ENCODE measurements at places on chromosomes 4 and X. TPM values are rescaled to one million over a fixed set of nuclear protein-coding genes. Genes with fewer than 3 reads are reported as not detected.

- no peak for DNase-seq
- no peaks in the 10 kb centered on the region for H3K27me3 ChIP-seq
- H3K4me3 ChIP-seq, result no peak overlapping the region
- H3K27ac ChIP-seq, result no peak overlapping the region
- H3K4me1 ChIP-seq, result no peaks in the 10 kb centered on the region
Measured at GRCh38 chrX:149517308-149517707, 12.2 kb upstream of the IDS start.

The CXorf66 gene
- total RNA-seq, result not detected

GRCh38 chrX:54407266-54407665, 32.9 kb upstream of the TSR2 start:
- H3K4me1 ChIP-seq, result no peaks in the 10 kb centered on the region
- no peak overlapping the region for H3K4me3 ChIP-seq
- H3K36me3 ChIP-seq, result no peaks in the 10 kb centered on the region
- H3K27ac ChIP-seq, result no peak overlapping the region
- no peak for DNase-seq
- no peaks in the 10 kb centered on the region for H3K27me3 ChIP-seq

The ZCCHC12 gene
- 0.41 TPM for total RNA-seq

GRCh38 chr4:6992728-6993677, 50.2 kb upstream of the TADA2B start:
- H3K27me3 ChIP-seq, result no peaks in the 10 kb centered on the region
- DNase-seq, result no peak
- H3K4me3 ChIP-seq, result no peak overlapping the region
- peaks cover 33% of the 10 kb centered on the region for H3K36me3 ChIP-seq

GRCh38 chr4:42656679-42656943, 294 bp downstream of the ATP8A1 start:
- H3K27ac ChIP-seq, result peak overlapping the region; percentile 94
- no peaks in the 10 kb centered on the region for H3K27me3 ChIP-seq
- peaks cover 27% of the 10 kb centered on the region for H3K4me1 ChIP-seq

- peak overlapping the region; percentile 19 for H3K27ac ChIP-seq
- peaks cover 12% of the 10 kb centered on the region for H3K4me1 ChIP-seq
- no peak for DNase-seq
- no peaks in the 10 kb centered on the region for H3K36me3 ChIP-seq
Measured at GRCh38 chr4:78749258-78749971, 26.7 kb upstream of the BMP2K start.

DNA sequence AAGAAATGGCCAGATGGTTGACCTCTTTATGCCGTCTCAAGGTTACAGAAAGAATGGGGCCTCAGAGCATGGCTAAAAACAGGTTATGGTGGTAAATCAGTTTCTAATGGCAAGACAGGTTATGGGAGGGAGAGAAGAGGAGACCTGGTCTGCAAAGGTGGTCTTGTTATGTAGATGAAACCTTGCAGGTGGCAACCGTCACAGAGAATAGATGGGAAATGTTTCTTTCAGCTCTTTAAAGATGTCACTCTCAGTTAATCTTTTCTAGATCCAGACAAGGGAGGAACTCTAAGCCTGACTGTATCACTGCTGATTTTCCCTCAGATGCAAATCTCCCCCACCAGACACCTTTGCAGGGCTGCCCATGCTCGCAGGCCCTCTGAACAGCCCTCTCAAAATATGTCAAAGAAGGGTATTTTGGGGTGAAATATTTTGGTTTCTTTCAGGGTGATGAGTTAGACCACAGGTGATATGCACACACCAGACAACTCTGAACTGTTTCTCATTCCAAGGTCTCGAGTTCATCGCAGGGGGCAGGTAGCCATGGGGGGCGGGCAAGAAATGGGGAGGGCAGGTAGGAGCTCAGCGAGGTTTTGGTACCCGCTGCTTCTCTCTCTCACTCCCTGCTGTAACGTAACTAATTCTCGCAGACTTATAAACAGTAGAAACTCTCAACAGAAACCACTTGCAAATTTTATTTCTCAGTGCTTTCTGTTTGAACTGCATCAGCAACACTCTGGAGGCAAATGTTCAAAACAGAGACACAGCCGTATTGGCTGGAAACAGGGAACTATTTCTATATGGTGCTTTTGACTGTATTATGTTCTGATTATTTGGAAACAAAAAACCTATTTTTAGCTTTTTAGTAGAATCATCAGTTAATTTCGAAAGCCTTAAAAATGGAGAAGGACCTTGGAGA, 32.4 kb downstream of the CASP3 start:
- DNase-seq, result no peak
- H3K27ac ChIP-seq, result no peak overlapping the region
- H3K4me3 ChIP-seq, result no peak overlapping the region
- H3K27me3 ChIP-seq, result no peaks in the 10 kb centered on the region
- H3K4me1 ChIP-seq, result no peaks in the 10 kb centered on the region

DNA sequence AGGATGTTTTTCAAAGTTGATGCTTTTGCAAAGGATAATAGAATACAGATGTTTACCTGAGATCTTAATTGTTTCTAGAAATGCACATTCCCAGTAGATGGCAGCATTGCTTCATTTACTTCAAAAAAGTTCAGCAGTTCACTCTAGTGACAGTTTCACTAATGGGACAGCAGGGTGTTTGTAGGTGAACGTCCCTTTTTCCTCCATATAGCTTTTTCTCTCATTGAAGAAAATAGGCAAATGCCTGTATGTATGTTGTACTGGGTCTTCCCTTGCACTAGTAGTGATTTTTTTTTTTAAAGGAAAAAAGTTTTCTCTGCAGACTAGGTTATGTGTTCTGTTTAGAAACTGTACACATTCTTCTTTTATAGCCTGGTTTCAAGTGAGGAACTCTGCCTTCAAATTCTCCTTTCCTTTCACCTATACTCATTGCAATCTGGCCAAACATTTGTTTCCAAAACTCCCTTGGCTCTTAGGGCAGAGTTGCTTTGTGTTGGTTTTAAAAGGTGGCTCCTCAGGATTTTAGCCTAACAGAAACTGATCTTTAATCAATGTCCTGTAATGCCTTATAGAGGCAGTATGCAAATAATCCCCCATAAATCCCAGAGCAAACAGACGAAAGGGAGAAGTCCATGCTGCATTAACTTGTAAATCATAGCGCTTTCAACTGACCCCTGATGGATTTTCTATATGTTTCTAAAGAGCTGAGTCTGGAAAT, 86.3 kb downstream of the EGF start:
- H3K27ac ChIP-seq, result no peak overlapping the region
- no peak overlapping the region for H3K4me3 ChIP-seq
- H3K36me3 ChIP-seq, result no peaks in the 10 kb centered on the region
- no peaks in the 10 kb centered on the region for H3K4me1 ChIP-seq

DNA sequence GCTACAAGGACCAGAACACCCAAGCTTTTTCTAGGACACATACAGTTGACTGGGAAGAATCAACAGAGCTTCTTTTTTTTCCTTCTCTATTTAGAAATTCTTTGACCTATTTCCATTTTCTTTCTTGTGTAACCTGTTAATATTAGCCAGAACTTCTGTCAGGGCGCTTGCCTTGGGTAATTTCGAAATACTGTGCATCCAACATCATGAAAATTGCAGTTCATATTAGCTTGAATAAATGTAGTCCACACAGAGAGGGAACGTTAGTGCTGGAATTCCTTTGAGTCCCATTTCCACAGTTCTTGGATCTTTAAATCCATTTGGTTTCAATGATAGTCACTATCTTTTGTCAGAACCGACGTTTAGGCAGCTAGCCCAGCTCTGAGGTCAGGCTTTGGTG, 141.8 kb downstream of the MXRA5 start:
- no peaks in the 10 kb centered on the region for H3K27me3 ChIP-seq
- H3K36me3 ChIP-seq, result no peaks in the 10 kb centered on the region
- H3K4me1 ChIP-seq, result no peaks in the 10 kb centered on the region
- H3K27ac ChIP-seq, result no peak overlapping the region
- H3K4me3 ChIP-seq, result no peak overlapping the region

DNA sequence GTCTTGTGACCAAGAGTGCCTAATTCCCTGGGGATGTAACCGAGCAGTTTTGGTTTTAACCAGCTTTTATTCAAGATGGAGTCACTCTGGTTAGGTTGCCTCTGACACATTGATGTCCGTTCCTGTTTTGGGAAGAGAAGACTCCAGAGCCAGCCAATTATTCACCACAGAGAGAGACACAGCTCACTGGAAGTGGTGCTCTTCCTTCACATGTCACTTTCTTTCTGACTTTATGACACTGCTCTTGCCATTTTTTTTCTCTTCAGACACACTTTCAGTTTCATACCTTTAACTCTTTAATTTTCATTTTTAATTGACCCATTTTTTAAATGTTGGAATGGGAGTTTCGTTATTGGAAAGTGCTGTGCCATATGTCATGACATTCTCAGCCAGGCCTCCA, 418.4 kb upstream of the FSTL5 start:
- H3K36me3 ChIP-seq, result no peaks in the 10 kb centered on the region
- H3K27me3 ChIP-seq, result no peaks in the 10 kb centered on the region
- H3K4me3 ChIP-seq, result no peak overlapping the region
- no peak for DNase-seq

GRCh38 chr4:15382669-15383273, 45.1 kb upstream of the C1QTNF7 start:
- peaks cover 4% of the 10 kb centered on the region for H3K4me1 ChIP-seq
- DNase-seq, result no peak
- no peaks in the 10 kb centered on the region for H3K27me3 ChIP-seq
- no peaks in the 10 kb centered on the region for H3K36me3 ChIP-seq

DNA sequence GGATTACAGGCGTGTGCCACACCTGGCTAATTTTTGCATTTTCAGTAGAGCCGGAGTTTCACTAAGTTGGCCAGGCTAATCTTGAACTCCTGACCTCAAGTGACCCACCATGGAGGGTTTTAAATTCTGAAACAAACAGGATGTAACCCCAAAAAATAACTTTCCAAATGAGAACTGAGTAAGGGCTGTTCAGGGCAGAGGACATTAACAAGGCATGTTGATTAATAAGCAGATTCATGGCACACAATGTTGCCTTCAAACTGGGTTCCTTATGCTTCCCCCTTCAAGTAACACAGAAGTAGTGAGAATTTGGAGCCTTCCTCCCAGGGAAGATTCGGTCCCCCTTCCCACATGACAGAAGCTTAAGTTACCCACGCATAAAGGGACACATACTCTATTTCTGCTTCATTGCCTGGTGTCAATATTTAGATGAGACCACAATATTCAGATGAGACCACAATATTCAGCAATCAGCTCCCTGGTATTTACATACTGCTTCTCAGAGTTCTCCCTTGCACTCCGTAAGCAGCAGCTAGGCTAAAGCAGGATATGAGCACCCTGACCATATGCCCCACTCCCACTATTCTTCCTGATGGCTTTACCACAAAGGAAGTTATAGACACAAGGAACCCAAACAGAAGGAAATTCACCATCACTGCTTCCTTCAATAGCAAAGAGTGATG, 21.4 kb downstream of the GRSF1 start:
- DNase-seq, result no peak
- H3K27ac ChIP-seq, result no peak overlapping the region
- H3K27me3 ChIP-seq, result no peaks in the 10 kb centered on the region
- H3K36me3 ChIP-seq, result peaks cover 51% of the 10 kb centered on the region

DNA sequence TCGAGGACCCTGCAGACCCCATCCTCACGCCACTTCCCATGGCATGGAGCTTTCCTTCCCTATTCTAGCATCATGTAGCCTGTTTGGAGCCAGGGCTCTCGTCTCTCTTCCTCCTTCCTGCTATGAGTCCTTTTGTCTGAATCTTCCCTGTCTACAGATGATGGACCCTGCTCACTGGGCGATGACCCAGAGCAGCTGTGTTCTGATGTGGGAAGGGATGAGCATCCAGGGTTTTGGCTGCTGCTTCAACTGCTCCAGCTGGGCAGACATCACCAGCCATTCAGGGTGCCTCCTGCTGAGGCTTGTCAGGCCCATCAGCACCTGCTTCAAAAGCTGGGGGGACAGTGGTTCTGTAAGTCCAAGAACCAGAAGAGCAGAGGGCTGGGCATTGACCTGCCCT, 3.2 kb upstream of the CCKAR start:
- H3K4me3 ChIP-seq, result no peak overlapping the region
- H3K36me3 ChIP-seq, result no peaks in the 10 kb centered on the region
- no peaks in the 10 kb centered on the region for H3K4me1 ChIP-seq

DNA sequence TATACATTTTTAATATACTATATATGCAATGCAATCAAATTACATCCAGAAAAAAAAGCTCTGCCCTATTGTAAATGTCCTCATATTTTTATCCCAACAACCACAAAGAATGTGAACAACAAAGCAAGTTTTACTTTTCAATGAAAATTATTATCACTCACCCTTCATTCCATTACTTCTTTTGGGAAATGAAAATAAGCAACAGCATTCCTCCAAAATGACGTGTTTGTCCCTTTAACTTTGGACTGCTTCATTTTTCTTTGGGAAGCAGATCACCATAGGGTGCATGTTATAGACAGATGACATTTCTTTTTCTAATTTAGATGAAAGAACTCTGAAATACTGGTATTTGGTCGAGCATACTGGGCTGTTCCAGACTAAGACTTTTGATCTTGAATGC, 667.1 kb upstream of the BOD1L1 start:
- DNase-seq, result no peak
- no peaks in the 10 kb centered on the region for H3K27me3 ChIP-seq

The SORBS2 gene
- total RNA-seq, result 44.9 TPM

GRCh38 chr4:25814301-25815136, 48.3 kb downstream of the SEL1L3 start:
- DNase-seq, result peak; percentile 74
- H3K4me1 ChIP-seq, result peaks cover 13% of the 10 kb centered on the region
- no peaks in the 10 kb centered on the region for H3K27me3 ChIP-seq
- no peak overlapping the region for H3K4me3 ChIP-seq
- peaks cover 34% of the 10 kb centered on the region for H3K36me3 ChIP-seq
